ENCODE measurements at places on chromosomes 16 and 17. TPM values are rescaled to one million over a fixed set of nuclear protein-coding genes. Genes with fewer than 3 reads are reported as not detected.

APOBR gene
- not detected for total RNA-seq

CORO6 gene
- 1.3 TPM for total RNA-seq

CES5A gene
- not detected for total RNA-seq

TAT gene
- not detected for total RNA-seq

CLEC19A gene
- total RNA-seq = not detected
